ENCODE measurements at places on chromosomes 5 and 9. TPM values are rescaled to one million over a fixed set of nuclear protein-coding genes. Genes with fewer than 3 reads are reported as not detected.

BBLN gene
- 42.1 TPM for total RNA-seq

RGS7BP gene
- total RNA-seq = 0.67 TPM

DNA sequence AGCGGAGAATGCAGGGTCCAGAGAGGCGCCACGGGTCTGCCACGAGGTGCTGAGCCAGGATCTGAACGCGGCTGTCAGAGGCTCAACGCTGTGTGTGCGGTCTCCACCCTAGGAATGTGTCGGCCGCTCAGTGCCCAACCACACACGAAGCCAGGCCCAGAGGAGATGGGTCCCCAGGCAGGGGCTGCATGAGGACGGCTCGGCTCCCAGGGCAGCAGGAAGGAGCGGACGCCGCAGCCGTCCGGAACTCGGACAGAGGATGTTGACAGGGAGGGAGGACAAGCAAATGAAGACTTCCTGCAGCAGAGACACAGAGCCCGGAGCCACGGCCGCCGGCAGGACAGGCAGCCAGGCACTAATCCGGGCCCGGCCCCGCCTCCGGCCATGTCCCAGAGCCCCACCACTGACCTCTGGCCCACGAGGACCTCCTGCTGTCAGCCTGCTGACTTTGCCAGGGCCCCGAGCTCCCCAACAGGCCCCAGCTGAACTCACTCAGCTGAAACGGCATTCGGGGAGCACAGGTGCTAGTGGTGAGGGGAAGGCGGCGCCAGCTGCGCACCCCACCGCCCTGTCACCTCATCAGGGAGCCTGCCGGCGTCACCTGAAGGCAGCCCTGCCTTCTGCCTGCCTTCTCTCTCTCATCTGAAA, 12.7 kb downstream of the VAV2 start:
- DNase-seq = no peak

DNA sequence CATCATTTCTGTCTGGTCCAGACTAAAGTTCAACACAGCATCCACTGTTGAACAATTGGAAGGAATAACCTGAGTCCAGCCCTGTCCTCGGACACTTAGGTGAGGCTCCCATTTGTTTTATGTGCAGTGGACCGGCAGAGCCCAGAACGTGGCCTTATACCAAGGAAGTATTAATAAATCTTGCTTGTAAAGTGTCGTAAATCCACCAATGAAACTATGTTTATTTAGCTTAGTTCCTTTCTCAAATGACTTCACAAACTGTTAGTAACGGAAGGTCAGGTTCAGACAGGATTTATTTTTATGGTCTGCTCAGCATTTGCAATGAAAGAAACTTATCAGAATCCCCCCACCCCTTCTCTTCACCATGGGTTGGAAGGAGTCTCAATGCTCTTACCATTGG, 149.5 kb downstream of the PCSK1 start:
- no peak for DNase-seq

DNA sequence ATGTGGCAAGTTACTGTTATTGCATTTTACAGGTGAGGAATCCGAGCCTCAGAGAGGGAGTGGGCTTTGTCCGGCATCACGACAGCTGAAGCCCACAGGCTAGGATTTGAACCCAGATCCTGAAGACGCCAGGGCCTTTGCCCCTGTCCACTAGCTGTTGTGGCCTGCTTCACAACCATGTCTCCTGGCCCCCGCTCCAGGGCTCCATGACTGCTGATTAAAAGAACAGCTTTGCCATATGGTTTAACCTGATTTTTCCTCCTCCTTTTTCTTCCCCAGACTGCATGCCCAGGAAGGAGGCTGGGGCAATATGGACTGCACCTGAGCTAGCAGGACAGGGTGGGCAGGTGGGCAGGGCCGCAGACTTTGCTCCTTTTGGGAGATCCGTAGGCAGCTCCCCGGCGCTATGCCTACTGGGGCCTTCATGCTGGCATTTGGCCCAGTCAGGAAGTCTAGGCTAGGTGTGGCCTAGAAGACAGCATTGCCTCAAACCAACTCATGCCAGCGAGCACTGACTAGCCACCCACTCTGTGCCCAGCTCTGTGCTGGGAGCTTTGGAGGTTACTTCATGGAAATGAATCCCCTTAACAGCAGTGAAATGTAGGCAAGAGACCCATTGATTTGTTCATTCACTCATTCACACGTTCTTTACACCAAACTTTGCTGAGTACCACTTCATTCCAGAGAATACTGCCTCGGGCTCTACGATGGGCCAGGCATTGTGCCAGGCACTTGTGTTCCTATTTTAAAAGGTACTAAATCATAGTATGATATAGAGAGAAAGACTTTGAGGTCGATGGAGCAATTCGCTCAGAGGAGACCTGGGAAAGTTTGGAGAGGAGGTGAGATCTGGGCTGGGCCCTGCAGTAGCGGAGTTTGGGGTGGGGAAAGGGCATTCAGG, 94.3 kb upstream of the CPEB4 start:
- no peak for DNase-seq

DNA sequence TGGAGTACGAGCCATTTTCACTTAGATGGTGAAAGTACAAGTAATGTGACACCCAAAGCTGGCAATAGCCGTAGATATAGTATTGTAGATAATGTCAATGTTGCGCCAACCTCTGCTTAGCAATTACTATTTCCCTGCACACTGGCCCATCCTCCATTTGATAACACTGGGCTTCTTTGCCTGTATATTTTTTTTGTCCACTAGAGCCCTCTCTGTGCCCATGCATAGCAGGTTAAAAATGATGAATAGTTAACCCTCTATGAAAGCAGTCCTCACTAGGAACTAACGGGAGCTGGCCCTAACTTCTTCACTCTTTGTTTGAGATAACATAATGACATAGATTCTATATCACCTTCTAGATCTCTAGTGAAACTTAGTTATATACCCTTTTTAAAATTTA, 416.8 kb downstream of the TUSC1 start:
- DNase-seq = no peak
